ENCODE measurements at places on chromosomes 3 and 15.

- DNase-seq, result no peak
These were observed 48.9 kb downstream of the SSUH2 start for GRCh38 chr3:8595695-8596115.

- DNase-seq, result no peak
These were observed 152.1 kb downstream of the NEK10 start for GRCh38 chr3:27216955-27217552.

GRCh38 chr15:80580106-80580505 is 115.0 kb upstream of the ABHD17C start:
- no peak for DNase-seq

- DNase-seq, result no peak
These were observed 769 bp upstream of the CSPG4 start for GRCh38 chr15:75713338-75713895.

- DNase-seq, result no peak
These were observed 132.2 kb downstream of the ASB7 start for GRCh38 chr15:100734586-100734985.

DNA sequence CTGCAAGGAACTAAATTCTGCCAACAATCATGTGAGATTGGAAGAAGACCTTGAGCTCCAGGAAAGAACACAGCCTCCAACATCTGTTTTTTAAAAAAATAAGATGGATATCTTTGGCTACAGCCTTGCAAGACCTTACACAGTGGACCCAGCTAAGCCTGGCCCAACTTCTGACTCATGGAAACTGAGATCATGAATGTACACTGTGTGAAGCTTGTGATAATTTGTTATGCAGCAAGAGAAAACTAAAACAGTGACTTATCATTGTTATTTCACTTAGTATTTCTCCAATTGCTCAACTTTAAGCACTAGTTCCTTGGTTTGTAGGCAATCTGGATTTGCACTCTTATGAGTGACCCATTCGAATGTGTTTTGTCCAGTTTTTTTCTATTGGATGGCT is 29.3 kb downstream of the SHQ1 start:
- DNase-seq, result peak; percentile 40

DNA sequence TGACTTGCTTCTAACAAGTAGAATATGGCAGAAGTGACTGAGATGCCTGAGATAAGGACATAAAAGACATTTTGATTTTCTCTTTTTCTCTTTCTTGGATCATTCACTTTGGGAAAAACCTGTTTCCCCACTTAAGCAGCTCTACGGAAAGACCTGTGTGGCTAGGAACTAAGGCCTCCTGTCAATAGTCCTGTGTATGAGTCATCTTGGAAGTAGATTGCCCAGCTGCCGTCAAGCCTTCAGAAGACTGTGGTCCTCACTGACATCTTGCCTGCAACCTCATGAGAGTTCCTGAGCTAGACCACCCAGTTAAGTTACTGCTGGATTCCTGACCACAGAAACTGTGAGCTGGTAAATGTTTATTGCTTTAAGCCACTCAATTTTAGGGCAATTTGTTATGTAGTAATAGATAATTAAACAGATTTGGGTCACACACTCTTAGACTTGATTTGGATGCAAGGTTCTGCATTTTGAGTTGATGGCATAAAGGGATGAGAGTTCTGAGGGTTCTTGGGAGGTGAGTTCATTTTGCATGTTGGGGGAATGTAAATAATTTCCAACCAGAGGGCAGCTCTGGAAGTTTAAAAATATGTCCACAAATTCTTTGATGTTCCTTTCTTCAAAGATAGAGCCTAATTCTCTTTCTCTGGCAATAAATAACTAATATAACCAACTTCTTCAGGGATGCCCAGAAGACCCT is 229.2 kb downstream of the SQOR start:
- DNase-seq, result no peak
